Daoy (cell line): ENCODE measurements at places on chromosomes 4 and X.
A peak's percentile ranks its signal among the peaks of the same experiment; 100 is the strongest.

DNA sequence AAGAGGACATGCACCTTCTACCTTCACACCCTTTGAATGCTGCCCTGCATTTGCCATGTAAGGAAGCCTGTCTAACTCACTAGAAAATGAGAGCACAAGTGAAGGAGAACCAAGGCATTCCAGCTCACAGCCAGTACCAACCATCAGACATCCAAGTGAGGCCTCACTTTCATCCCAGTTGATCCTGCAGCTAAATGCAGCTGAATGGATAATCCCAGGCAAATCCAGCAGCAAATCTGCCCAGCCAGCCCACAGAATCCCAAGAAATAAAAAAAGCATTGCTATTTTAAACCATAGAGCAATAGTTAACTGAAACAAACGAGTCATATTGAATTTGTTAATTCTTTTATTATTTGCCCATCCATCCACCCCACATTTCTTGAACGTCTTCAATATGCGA lies 112.5 kb downstream of the C4orf33 start:
- no peak for DNase-seq

DNA sequence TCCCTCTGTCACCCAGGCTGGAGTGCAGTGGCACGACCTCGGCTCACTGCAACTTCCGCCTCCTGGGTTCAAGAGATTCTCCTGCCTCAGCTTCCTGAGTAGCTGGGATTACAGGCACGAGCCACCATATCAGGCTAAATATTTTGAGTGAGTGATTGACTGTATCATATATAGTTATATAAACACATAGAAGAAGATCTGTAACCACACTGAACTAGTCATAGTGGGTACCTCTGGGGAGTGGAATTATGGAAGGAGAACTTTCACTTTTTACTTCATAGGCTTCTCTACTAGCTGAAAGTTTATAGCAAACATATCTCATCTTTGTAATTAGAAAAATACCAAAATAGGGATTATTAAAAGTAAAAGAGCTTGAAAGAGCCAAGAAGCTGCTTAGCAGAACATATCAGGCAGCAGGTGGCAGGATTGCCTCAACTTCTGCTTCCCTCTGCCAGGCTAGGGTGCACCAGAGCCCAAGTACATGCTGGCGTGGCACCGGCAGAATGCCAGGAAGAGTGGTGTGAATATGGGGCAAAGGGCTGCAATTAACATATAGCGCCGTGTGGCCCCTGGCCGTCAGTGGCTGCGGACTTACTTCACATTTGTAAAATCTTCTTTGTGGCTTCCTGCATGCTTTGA lies 39.5 kb upstream of the CD40LG start:
- DNase-seq, result peak; percentile 36

DNA sequence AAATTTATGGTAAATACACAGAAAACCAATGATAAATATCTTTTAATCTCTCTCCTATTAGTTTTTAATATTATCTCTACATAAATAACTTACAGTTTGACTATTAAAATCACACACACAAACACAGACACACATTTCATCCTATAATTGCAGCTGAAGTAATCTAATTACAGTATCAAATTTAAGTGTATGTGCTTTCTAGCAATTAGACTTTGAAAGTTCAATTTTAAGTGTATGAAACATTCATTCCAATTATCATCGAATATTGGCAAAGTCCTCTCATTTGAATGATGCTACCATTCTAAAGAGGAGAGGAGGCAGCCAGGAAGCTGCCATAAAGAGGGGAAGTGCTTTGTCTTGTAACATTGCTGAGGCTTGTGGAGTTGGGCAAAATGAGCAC lies 221.2 kb upstream of the PABPC4L start:
- DNase-seq, result no peak

GRCh38 chrX:152915541-152916241 lies 17.8 kb downstream of the ZNF185 start:
- DNase-seq, result peak; percentile 39

GRCh38 chr4:80425124-80426100 lies 89.9 kb downstream of the CFAP299 start:
- DNase-seq, result no peak

GRCh38 chr4:48334236-48334635 lies 7.1 kb upstream of the SLAIN2 start:
- no peak for DNase-seq

DNA sequence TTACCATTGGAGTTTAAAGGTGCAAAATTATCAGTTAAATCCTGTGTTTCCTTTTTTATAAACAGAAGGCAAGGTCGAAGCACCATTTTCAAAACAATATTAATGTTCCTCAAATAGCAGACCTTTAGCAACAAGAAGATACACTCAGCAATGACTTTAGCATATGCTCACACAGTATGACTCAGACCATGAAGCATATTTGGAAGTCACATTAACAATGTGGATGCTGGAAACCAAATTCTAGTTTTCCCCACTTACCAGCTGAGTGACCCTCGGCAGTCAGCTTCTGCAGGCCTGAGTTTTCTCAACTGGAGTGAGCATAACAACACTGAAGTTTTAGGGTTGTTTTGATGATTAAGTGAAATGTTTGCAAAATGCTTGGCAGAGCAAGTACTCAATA lies 130.5 kb downstream of the ANK2 start:
- peak; percentile 0 for DNase-seq

GRCh38 chrX:137432609-137433008 lies 133.3 kb upstream of the ZIC3 start:
- peak; percentile 45 for DNase-seq

DNA sequence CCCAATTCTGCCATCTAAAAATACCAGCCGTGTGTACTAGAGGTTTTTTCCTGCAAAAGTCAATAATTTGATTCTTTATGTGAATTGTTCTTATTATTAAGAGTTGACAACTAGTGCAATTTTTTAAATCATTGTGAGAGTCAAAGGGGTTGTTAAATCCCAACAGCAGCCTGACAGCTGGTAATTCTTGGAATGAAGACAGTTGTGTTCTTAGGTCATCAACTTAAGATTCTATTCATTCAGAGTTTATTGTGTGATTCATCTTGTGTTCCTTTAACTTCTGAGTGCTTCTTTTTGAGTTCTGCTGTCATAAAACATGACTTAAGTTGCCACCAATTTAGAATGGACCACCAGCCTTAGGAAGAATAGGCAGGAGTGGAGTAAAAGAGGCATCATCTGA lies 329.0 kb downstream of the NAF1 start:
- DNase-seq, result no peak

- no peak for DNase-seq
Measured at GRCh38 chrX:69320116-69320515, 154.9 kb upstream of the PJA1 start.

DNA sequence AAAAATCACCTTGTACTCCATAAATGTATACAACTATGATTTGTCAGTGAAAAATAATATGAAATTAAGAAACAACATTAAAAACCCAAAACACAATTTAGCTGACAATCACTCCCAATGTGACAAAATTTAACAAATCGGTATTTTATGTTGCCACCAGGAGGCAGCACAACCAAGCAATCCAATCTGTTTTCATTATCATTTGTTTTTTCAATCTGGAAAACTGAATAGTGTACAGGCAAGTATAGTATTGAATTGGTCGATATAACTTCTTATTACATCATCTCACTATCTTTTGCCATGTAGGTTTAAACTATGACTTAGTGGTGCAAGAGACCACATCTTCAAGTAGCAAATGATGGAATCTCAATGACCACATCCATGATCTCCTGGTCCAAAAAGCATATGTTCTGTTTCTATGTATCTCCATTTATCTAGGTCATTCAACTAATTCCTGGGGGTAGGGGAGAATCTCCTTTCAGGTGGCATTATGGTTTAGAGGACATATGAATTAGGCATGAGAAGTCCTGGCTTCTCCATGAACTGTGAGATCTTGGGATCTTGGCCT lies 112.9 kb upstream of the AGA start:
- peak; percentile 8 for DNase-seq

GRCh38 chr4:186604124-186604807 lies 48.9 kb upstream of the MTNR1A start:
- DNase-seq, result no peak

DNA sequence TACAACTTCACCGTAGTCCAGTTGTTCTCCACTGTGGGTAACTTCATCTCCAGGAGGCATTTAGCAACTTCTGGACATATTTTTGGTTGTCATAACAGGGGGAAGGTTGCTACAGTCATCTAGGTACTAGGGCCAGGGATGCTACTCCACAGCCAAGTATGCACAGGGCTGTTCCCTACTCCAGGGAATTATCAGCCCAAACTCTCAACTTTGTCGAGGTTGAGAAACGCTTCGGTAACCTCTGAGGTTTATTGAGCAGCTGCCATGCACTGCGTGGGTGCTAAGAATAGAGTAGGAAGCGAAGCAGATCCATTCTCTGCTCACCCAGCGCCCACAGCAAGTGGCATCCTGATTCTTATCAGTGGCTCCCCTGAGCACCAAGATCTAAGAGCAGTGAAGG lies 8.2 kb downstream of the FGFBP1 start:
- no peak for DNase-seq

DNA sequence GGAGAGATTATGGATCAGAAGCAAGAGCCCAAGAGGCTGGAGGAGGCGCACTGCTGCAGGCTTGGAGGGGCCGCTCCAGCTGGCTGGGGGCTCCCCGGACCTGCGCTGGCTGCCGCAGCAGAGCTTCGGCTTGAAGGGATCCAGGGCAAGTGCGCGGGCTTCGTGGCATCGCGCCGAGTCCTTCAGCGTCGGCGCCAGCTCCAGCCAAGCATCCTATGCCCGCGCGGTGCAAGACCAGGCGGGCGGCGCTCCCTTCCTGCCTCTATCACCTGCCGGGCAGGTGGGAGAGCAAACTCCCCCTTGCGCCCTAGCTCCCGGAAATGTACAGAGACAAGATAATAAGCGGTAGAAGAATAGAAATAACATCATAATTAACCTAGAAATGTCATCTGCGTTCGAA lies 10.5 kb upstream of the UCP1 start:
- DNase-seq, result no peak

GRCh38 chr4:180098586-180098985 lies 2144.6 kb upstream of the TENM3 start:
- DNase-seq, result no peak

GRCh38 chr4:38306482-38307071 lies 346.4 kb downstream of the PTTG2 start:
- no peak for DNase-seq

DNA sequence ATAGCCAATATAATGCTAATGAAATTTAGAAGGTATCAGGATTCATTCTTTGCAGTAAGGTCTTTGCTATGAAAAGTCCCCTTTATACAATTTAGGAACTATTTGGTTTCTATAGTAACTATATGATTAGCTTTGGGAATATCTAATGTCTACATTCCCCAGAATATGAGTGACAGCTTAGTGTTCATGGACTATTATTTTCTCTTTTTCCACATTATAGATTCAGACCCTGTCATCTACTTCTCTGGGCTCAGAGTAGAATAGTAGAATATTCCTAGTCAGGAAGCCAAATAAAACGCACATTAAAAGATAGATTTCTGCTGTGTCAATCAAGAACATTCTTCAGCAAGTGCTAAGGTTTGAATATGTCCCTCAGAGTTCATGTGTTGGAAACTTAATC lies 26.1 kb upstream of the SULT1B1 start:
- no peak for DNase-seq

- DNase-seq, result no peak
Measured at GRCh38 chr4:128698386-128698785, 111.1 kb upstream of the JADE1 start.

GRCh38 chr4:84738622-84739021 lies 155.7 kb downstream of the CDS1 start:
- no peak for DNase-seq

- peak; percentile 73 for DNase-seq
Measured at GRCh38 chr4:53507671-53508286, 83.5 kb downstream of the LNX1 start.

GRCh38 chr4:101086801-101087586 lies 260.3 kb downstream of the PPP3CA start:
- no peak for DNase-seq

DNA sequence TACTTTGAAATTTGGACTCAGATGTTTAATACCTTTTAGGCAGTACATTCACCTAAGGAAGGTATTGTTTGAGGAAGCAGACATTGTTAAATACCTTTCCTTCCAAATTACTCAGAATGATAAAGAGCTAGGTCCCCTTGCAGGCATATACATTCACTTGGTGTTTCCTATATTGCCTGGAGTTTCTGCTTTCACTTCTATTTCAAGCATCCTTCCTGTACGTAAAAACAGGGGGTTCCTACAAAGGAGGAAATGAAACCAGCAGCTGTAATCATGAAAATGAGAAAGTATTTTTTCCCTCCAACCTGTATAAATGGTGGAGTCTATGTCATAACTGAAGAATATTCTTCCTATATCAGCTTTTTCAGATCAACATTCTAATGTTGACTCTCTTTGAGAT lies 90.4 kb upstream of the RASGEF1B start:
- DNase-seq, result no peak

GRCh38 chr4:126448086-126448845 lies 1133.5 kb downstream of the FAT4 start:
- DNase-seq, result no peak

- DNase-seq, result no peak
Measured at GRCh38 chr4:55758066-55758465, 61.5 kb upstream of the EXOC1L start.

DNA sequence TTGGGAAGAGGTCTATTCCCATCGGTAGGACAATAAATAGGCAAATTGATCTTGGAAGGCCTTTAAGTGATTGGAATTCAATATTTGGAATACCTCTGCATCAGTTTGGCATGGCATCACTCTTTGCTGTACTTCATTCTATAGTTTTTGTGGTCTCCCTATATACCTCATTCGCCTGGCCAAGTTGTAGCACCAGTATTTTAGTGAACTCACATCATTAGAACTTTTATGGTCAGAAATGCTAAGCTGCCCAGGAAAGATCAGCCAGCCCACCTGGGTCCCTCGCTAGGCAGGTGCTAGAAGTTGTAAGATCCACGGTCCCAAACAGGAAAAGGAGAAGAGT lies 40.3 kb downstream of the ZCCHC13 start:
- DNase-seq, result no peak

DNA sequence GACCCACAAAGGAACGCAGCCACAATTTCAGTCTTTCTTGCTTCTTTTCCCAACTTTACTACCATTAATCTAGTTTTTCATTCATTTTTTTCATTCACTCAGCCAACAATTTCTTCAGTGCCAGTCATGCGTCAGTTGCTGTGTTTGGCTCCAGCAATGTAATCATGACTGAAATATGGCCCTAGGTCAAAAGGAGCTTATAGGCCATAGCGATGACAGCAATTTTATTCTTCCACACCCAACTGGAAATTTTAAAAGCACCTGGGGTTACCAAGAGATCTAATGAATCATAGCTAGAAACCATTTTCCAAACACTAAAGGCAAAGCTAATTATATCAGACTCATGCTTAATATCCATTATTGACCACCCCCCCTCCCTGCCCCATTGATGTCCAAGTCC lies 29.8 kb upstream of the C1QTNF7 start:
- DNase-seq, result no peak
